Mesenteric fat pad (tissue), 1 donor: ENCODE measurements at places on chromosomes 3 and 15. TPM values are rescaled to one million over a fixed set of nuclear protein-coding genes. Genes with fewer than 3 reads are reported as not detected.

CLDN18 gene
- not detected for total RNA-seq

CAPN7 gene
- total RNA-seq, result 41.3 TPM

UNC13C gene
- total RNA-seq, result not detected

ADAMTS9 gene
- total RNA-seq, result 273 TPM

GRAMD1C gene
- 1.8 TPM for total RNA-seq

CHRM5 gene
- not detected for total RNA-seq

CSPG5 gene
- total RNA-seq, result 2.0 TPM

RLBP1 gene
- not detected for total RNA-seq

ECE2 gene
- total RNA-seq, result not detected

RPP25 gene
- 10.7 TPM for total RNA-seq

PLA1A gene
- total RNA-seq, result 3.4 TPM

DNA sequence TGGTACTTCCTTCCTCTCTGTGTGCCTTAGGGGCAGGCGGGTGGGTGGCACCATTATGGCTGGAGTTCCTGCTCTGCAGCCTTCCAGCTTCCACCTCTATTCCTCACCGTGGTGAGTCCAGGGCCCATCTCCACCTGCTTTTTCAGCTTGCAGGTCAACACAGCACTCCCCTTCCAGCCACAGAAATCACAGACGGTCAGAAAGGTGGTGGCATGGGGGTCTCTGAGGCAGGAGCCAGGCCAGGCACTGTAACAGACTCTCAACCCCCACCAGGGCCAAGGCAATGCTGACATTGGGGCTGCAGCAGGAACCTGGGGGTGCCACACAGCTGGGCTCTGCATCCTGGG lies 16.6 kb downstream of the KLF15 start:
- DNase-seq, result peak; percentile 73

DNA sequence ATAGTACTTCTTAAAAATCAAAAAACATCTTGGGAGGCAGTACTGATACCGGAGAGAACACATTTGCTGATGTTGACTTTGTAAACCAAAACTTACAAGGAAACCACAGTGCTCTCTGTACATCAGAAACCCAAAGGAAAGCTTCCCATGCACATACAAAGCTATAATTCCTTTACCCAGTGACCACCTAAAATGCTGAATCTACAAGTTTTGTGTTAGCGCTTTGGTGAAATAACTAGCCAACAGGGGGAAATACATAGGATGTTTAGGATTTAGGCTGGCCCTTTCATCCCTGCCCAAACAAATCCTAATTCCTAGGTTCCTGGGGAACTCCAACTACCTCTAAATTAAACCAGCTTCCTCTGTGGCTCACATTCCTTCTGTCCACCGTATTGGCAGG lies 15.3 kb upstream of the SPG21 start:
- DNase-seq, result no peak

DNA sequence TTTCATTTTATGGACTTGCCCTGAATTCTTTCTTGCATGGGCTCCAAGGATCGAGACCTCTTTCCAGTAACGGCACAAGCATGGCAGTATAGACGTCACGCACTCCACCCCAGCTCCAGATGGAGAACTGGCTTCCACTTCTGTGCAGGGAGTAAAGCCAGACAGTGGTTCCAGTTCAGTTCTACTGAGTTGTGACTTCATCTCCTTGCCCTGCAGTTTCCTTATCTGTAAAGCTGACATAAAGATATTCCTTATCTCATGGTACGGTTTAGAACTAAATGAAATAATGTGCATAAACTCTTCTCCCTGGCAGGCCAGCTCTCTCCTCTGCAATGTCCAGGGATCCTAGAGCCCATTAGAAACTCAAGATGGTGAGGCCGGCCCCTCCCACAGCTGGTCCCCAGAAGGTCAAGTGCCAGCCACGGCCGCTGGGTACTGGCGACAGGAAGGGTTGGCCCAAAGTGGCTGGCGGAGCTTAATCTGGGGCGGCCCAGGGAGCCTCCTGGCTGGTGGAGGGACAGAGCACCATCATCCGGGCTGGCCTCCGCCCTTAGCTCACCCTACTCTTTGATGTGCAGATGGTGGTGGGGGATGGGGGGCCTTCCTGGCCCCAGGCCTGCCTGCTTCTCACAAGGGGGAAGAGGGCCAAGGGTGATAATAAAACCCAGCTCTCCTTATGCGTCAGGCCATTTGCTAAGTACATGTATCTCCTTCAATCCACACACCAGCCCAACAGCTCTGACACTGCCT lies 7.2 kb downstream of the MESP2 start:
- DNase-seq, result no peak

DNA sequence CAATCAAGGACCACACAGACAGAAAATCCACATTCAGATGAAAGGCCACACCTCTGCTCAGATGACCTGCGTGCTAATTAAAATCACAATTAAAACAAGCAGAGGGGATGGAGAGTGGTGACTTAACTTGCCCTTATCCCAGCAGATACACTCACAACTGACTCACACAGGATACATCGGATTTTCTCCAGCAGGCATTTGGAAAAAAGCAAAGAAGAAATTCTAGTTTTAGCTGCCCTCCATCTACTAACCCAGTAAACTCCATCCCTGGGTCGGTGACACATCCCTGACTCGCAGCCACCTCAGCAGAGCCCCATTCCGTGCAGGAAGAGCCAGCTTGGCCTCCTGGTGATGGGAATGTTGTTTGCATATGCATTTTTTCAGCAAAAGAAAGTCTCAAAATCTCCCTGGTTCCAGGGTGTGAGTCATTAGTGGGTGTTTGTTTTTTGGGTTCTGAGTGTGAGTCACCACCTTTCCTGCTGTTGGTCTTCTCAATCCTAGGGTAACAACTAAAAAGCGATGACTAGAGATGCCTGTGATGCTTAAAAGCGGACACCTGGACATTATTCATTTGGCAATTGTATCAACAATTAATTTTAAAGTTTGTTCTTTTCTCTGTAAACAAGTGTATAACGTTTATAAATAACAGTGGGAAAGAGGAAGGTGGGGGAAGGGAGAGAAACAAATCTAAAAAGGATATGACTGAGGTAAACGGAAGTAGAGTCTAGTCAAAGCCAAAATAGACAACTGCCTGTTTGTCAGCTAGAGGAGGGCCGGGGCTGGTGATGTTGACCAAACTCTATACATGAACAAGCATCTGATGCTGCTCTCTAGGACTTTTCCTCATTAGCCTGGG lies 49.8 kb upstream of the SLC4A7 start:
- DNase-seq, result no peak

DNA sequence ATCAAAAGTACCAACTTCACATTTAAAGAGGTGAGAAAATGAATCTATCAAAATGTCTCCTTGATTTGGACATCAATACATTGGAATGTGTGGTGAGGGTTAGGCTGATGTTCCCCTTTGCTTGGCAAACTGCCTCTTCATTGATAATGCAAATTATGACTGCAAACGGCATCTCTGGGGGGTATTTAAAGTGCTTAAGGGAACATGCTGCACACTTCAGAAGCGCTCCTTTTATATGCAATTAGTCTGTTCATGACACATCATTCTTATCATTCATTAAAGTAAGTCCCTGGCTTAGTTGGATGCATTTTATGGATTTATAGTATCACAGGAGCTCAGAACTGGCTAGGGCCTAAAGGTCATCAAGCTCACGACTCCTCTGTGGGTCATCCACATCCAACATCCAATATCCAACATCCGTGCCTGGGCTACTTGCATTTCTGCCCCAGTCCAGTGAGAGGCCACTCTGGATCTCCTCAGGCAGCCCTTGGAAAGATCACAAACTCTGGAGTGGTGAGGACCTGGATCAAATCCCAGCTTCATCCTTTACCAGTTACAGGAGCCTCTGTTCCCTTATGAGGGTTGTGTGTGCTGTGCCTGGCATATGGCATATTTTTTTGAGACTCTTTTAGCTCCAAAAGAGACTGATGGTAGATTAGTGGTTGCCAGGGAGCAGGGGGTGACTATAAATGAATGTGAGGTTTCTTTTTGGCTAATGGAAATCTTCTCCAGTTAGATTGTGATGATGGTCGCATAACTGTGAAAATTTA lies 136.8 kb upstream of the FOXB1 start:
- DNase-seq, result no peak

- DNase-seq, result no peak
Measured at GRCh38 chr3:96931119-96931862, 116.9 kb downstream of the EPHA6 start.

DNA sequence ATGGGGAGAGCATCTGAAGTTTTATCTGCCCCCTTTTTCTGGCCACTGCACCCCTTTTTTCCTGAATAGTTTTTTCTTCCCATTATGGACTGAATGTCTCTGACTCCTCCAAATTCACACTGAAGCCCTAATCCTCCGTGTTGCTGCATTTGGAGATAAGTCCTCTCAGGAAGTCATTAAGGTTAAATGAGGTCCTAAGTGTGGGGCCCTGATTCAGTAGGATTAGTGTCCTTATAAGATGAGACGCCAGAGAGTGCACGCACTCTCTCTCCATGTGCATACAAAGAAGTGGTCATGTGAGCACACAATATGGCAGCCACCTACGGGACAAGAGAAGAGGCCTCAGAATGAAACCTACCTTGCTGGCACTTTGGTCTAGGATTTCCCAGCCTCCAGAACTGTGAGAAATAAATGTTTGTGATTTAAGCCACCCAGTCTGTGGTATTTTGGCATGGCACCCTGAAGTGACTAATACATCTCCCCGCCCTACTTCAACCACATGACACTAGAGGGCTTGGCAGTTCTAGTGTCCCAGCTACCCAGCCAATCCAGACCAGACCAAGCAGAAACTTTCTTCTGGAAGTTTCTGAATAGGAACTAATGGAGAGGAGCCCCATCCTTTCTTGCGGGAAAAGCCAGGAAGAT lies 191.3 kb downstream of the PDE8A start:
- no peak for DNase-seq

DNA sequence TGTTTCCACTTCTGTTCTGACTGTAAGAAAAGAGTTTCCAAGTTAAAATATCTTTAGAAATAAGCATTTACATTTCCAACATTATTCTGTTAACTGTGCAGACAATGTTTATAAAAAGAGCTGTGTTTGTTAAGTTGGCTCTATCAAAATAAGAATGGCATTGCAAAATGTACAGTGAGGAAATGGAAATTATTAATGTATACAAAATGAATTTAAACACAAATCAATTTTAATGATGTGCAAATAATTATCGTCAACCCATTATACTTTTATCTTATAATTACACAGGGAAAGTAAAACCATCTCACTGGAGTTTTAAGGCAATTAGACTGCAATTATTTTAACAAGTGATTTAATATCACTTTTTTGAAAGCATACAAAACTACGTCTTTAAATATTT lies 17.5 kb downstream of the MRPS22 start:
- DNase-seq, result no peak

GRCh38 chr3:45067486-45067885 lies 41.4 kb downstream of the CLEC3B start:
- no peak for DNase-seq

GRCh38 chr3:72722930-72723726 lies 125.1 kb downstream of the SHQ1 start:
- DNase-seq, result peak; percentile 11

DNA sequence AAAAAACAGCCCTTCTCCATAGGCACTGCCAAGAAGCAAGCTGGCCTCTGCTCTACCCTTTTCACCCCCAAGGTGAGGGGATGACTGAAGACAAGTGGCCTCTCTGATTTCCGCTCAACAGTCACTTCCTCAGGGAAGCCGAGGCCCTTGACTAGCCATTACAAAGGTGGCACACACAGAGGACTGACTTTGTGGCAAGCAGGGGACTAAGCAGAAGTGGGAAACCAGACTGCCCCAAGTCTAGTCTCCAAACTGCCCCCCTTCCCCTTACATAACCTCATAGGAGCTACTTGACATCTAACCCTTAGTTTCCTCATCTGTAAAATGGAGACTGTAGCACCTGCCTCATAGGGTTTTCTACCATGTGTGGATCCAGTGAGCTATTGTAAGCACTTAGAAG lies 118.9 kb downstream of the FOXP1 start:
- DNase-seq, result no peak

GRCh38 chr15:65824031-65824743 lies 32.1 kb upstream of the DENND4A start:
- no peak for DNase-seq

GRCh38 chr15:68364028-68364659 lies 67.8 kb downstream of the ITGA11 start:
- no peak for DNase-seq

DNA sequence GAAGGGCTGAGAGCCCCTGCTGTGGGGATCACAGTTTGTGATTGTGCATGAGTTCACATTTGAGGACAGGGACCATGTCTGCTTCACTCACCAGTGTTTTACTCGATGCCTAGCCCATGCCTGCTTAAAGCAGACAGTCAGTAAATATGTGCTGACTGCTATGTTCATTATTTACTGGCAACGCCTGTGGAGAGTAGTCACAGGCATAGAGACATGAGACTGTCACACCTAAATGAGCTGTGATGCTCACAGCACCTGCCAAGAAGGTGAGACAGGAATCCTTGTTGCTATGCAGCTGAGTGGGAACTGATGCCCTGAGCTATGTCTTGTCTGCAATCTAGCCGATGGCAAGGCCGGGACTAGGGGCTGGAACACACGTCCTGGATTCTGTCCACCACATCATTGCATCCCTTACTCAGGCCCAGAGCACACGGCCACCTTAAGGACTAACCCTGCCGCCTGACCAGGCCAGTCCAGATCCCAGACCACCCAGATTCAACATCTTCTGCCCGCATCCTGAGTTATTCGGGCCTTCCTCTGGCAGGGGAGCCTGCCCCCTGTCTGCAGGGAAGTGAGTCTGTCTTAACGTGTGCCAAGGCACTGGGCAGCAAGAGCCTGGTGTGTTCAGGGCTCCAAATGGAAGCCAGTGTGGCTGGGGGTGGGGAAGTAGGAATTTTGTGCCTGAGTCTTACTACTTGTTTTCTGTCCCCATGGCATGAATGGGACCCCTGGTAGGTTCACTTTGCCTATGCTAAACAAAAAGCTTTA lies 44.8 kb downstream of the FGD5 start:
- no peak for DNase-seq

- no peak for DNase-seq
Measured at GRCh38 chr3:62208385-62208784, 165.0 kb downstream of the FEZF2 start.

DNA sequence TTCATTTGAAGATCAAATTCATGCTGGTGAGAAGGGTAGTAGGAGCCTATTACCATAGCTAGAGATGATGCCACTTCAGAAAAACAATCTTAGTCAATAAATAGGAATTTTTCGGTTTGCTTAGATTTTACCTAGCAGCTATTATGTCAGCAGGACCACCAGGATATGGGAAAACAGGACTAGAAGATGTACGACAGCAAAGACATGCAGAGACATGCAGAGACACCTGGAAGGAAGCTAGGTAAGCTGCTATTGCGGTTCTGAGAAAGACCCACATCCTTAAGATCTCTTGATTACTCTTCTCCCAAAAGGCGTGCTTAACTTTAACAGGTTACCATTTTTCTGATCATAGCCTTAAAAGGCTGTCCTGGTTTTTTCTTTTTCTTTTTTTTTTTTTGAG lies 64.8 kb upstream of the THSD4 start:
- no peak for DNase-seq
